ENCODE measurements at places on chromosomes 2 and 18.

- no peak for DNase-seq
These were observed 347.5 kb upstream of the GALNT5 start for GRCh38 chr2:156909983-156910382.

GRCh38 chr18:62702259-62702658 is 13.1 kb upstream of the PHLPP1 start:
- DNase-seq = no peak

DNA sequence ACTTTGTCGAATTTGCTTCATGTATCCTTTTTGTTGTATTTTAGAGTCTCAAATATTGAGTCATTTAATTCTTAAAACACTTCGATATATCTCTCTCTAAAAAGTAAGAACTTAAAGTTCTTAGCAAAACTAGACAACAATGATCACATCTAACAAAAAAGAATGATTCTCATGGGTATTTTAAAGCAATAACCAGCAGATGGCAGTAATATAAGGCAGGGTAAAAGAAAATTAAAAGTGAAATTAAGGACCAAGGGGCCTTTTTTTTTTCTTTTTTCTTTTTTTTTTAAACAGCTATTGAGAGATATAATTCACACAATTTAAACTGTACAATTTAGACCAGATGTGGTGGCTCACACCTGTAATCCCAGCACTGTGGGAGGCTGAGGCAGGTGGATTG is 9.9 kb upstream of the AOX1 start:
- DNase-seq = no peak

- DNase-seq = peak; percentile 76
These were observed 141.3 kb downstream of the SEPTIN10 start for GRCh38 chr2:109472331-109472959.

- no peak for DNase-seq
These were observed 9.3 kb upstream of the MTCL1 start for GRCh38 chr18:8695932-8696517.

DNA sequence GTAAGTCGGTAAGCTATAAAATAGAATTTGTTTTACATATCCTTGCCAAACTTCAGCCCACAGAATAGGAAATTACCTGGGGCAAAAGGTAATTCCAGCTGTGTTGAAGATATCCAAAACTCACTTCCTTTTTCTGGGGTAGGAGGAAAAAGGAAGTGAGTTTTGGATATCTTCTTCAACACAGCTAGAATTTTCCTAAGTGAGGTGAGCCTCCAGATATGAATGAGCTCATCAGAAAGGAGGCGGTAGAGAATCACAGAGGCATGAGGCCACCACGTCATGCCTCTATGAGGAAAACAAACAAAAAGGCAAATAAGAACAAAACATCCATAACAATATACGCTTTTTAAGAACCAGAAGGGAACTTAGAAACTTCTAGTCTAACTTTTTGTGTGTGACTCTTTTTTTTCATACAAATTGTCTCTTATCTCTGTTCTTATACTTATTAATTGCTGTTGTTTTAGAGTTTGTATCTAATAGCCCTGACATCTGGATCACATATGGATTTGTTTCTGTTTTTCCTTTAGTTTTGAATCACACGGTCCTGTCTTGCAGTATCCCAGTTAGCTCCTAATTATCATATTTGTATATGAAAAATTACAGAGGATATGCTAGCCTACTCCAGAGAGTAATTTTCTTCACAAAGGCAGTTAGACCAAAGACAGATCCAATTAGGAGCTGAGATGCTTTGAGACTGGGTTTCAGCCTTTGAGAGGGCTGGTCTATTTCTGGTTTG is 104.5 kb downstream of the RBM43 start:
- no peak for DNase-seq

- DNase-seq = no peak
These were observed 86.2 kb downstream of the METTL8 start for GRCh38 chr2:171347591-171348032.

GRCh38 chr2:42970151-42970550 is 177.8 kb upstream of the HAAO start:
- DNase-seq = no peak

- DNase-seq = no peak
These were observed 429.8 kb upstream of the CDH2 start for GRCh38 chr18:28606686-28607085.

DNA sequence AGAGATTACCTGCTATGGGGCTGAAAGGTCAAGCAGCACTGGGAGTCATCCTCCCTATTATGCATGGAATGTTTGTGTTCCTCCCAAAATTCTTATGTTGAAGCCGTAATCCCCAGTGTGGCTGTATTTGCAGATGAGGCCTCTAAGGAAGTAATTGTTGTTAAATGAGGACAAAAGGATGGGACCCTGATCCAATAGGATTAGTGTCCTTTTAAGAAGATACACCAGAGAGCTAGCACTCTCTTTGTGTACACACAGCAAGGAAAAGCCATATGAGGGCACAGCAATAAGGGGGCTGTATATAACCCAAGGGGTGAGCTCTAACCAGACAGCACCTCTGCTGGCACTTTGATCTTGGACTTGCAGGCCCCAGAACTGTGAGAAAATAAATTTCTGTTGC is 18.3 kb downstream of the STAM2 start:
- DNase-seq = no peak

DNA sequence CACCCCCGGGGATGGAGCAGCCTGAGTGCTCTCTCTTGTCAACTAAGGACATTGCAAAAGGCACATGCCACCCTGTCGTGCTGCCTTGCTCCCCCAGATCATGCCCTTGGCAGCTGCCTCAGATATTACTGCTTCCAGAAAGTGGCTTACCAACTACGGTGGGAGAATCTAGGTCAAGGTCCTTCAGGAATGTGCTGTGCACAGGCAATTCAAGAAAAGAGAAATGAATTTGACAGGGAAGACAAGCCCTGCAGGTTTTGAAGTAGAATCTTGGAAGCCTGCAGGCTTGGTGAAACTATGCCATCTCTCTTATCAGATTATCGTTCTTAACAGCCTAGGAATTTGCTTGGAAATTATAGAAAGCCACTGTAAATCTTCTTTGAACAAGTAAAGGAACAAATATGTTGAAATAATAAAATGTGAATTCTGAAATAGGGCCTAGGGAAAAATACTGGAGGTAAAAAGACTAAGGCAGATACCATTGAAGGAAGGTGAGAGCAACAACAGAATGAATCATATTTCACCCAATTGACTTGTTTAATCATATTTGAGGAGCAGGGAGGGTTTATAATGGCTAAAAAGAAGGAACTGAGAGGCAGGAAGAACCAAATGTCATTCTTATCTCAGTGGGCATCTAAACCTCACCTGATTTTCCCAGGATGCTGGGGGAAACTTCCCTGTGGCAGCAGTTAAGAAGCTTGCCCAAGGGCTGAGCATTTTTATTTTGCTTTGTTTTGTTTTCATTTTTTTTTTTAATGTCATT is 94.0 kb upstream of the GLS start:
- DNase-seq = no peak

DNA sequence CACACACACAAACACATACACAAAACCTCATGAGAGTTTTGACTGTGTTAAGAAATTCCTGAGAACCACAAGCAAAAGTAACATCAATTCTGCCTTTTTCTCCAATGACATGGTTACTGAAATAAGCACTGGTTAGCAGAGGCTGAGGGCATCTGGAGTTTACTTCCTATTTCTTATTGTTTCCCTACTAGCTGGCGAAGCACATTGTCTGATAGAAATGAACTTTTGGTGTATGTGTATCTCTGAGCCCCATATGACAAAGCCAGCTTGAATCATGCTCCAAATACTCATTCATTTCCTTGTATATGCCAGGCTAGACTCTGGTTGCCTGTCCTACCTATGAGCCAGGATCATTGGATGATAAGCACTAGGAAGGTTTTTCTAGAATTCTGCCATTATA is 203.1 kb downstream of the NCKAP5 start:
- DNase-seq = no peak

DNA sequence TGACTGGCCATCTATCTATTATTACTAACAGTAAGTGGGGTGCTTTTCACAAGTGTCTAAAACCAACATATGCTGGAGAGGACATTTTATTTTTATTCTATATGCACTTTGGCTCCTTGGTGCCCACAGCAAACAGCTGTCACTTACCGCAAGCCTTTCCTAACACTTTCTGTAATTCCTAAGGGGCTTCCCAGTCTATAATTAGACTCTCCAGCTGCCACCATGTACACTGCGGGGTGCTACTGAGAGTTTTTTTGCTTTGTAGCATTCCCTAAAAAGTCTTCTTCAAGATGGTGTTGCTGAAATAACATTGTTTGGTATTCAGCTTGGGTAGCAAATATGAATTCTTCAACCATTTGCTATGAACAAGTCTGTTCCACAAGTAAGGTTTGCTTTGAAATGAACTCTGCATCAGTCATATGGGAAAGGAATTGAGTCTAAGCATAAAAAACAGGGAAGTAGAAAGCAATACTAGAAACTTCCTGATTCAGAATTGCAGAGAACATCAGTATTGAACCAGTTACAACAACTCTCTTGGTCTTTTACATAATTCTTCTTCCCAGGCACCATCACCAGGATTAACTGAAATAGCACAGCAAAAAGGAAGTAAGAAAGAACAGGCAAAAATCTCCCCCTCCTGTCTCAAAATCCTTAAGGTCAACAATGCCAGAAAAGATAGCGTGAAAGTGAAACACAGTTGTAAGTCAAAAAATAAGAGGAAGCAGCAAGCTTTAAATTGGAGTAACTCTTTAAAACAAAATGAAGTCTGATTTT is 28.6 kb downstream of the EPB41L3 start:
- peak; percentile 47 for DNase-seq

- no peak for DNase-seq
These were observed 25.9 kb downstream of the ENOSF1 start for GRCh38 chr18:686339-687111.

DNA sequence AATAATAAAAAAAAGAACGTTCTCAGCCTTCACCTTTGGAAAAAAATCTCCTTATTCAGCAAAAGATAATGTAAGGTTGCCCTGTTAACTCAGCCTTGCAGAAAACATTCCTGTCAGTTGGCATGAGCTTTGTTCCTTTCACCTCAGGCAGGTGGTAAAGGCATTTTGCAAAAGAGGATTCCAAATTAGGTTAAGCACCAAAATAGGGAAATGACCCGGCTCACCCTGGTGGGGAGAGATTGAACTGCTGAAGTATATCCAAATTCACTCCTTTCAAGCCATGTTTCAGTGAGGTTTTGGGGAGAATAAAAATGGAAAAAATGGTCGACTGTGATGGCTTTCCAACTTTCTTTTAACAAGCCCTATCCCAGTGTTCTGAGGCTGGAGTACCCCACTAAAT is 1988.8 kb upstream of the PIK3C3 start:
- no peak for DNase-seq

DNA sequence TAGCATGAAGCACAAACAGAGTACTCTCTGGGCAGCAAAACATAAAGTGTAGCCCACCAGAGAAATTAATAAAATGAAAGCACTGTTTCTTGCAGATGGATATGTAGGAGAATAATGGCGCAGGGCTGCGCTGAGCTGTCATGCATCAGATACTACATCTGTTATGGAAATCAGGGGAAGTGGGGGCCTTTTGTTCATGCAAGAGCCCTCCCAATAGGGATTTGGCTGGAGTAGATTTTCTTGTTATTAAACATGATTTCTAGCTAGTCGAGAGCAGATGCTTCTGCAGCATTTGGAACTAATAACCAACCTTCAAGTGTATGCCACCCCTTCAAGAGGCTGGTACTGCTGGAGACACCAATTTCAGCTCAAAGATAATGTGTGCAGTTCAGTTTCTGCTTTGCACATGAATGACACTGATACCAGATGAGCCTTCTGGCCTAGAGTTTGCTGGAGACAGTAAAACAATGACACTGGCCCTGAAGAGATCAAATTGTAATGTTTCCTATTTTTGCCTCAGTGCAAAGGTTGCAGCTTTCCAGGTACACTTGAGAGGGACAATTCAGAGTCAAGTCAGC is 58.0 kb downstream of the RND3 start:
- DNase-seq = peak; percentile 87

DNA sequence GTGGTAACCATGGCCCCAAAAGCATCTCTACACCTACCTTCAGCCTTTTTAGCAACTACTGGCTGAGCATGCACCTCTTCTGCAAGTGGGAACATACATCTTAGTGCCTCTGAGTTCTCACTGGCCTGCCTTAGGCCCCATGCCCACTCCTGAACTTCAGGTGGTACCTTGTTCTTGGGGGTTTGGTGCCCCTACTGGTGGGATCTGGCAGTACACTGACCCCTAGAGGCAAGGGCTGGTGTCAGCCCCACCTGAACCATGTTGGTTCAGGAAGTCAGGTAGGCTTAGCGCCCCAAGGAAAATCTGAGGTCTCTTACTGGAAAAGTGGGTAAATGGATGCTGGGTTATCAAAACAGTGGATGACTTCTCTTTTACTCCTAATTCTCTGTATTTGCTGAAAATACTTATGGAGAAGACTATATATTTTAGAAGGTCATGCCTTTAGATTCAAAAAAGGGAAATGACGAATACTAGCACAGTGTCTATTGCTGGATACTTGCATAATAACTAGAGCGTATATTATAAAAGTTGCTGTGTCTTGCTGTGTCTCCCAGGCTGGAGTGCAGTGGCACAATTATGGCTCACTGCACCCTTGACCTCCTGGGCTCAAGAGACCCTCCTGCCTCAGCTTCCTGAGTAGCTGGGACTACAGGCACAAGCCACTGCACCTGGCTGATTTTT is 84.6 kb downstream of the RAB31 start:
- DNase-seq = peak; percentile 6
